Myocyte (in vitro differentiated cells): ENCODE measurements at places on chromosomes 6 and 20.
A peak's percentile ranks its signal among the peaks of the same experiment; 100 is the strongest.

DNA sequence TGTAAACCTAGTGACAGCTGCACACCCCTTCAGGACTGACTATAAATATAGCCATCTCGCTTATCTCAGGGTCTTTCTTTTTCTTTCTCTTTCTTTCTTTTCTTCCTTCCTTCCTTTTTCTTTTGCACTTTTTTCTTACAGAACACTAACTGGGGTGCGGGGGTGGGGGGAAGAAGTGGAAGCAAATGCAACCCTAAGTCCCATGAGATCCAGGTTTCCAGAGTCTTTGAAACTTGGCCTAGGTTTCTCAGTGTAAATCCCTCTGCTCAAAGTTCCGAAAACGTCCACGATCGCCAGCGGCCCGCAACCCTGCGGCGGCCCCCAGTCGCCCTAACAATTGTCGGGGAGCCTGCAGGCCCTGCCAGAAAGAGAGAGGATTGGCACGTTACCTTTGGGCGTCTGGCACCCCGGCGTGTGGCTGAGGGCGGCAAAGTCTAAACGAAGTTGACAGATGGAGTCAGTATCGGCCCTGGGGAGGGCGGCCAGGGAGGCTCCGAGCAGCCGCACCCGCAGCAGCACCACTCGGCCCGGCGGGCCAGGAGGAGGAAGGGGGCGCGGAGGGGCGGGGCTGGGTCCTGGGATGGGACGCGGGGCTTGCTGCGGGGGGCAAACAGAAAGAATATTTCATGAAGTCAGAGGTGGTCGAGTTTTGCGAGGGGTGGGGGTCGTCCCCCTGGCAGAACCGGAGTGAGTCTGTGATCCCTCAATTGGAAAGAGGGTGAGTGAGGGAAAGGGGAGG lies 577 bp upstream of the FOXF2 start:
- DNase-seq, result no peak

DNA sequence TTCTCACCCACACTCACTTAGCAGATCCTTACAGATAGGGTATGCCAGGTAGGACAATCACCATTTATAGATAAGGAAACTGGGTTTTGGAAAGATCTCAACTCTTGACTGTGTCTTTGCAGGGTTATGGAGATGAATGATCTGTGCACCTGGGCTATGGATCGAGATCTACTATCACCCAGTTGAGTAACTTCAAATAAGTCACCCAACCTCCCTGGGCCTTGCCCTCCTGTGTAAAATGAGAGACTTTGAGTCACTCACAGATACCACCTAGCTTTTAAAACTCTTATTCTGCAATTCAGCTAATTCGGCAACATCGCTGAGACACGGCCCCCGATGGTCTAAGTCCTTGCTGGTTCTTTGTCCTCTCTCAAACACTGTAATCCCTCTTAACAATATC lies 53.5 kb downstream of the HIVEP2 start:
- DNase-seq, result no peak

DNA sequence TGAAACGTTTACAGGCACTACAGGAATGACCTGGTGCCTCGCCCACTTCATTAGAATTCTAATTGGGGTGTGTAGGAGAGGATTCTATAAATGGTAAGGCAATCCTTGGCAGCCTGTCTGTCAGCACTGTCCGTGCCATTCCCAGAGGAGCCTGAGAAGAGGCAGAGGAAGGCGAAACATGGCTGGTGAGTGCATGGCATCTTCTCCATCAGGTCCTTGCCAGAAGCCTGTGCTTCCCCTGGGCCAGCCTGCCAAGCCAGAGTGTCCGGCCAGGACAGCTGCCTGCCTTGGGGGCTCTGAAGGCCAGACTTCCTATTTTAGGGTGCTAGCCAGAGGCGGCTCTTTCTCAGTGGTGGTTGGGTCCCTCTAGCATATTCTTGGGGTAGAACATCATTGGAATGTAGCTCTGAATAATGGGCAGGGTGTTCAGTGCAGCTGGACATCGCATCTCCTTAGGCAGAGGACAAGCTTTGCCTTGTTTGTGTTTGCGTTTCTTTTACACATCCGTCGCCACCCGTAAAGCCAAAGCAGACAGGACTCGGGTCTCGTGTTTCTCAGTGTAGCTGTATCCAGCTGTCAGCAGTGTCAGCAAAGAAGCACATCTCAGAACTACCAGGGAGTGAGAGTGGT lies at the start of gene TGM3:
TGM3 (plus strand) TSS at position 116 of the 630 bp plus-strand sequence; CDS start at position 179, 63 bp downstream.
- peak; percentile 5 for DNase-seq

- peak; percentile 36 for DNase-seq
These were observed 262.0 kb upstream of the JARID2 start for GRCh38 chr6:14983599-14984518.

- DNase-seq, result no peak
These were observed 17.5 kb downstream of the KCNQ2 start for GRCh38 chr20:63454731-63455567.

DNA sequence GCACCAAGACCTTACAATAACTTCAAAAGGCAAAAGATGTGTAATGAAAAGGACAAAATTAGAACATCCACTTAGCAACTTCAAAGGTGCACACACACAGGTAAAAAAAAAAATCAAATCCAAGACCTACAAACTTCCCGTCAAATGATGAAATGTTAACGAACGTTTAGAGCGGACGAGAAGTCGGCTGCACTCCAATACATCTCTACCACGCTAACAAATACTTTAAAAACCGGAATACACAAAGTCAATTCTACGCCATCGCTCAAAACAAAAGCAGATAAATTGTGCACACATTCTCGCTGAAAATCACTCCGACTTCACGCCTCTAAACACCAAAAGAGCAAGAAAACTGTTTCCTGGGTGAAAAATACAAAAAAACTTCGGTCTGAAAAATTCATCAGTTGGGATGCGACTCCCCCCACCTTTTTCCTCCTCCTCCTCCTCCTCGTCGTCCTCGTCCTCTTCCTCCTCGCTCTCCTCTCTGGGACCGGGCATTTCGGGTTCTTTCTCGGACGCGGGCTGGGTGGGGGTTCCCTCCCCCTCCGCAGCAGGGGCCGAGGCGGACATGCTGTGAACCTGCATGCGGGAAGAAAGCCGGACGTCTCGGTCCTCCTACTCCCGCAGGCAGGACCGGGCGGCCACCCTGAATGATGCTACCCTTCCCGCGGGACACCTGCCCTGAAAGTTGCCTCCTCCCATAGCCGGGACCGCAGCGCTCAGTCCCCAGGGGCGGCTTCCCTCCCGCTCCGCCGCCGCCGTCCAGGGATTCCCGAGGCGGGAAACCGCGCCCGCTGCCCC lies 712 bp downstream of the DEK start:
- DNase-seq, result peak; percentile 10

DNA sequence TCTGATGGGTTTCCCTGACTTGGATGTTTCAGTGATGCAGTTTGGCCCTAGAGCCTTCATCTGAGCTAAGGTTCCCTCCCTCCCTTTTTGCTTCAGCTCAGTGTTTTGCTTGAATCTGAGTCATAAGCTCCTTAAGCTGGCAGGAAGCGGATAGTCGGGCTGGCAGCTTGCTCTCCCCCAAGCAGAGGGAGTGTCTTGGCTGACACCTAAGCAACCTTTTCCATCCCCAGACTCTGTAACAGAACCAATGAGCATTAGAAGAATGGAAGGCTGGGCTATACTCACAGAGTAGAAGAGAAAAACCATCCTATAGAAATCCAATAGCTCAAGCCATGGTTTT lies 98.3 kb downstream of the HAO1 start:
- peak; percentile 57 for DNase-seq

DNA sequence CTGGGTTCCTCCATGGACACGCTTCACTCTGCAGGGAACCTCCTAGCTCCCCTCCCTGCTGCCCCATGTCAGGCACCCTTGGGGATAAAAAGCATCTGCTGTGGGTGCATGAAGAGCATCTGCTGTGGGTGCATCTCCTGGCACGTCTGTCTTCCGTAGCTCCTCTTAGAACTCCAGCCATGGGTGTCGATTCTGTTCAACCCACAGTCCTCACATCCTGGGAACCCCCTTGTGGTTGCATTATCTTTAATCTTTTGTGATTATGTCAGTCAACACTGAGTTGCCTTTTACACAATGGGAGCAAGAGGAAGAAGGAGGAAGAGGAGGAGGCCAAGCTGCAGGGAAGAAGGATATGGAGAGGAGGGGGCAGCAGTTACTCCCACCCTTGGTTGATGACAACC lies 24.1 kb upstream of the CCR6 start:
- DNase-seq, result no peak

DNA sequence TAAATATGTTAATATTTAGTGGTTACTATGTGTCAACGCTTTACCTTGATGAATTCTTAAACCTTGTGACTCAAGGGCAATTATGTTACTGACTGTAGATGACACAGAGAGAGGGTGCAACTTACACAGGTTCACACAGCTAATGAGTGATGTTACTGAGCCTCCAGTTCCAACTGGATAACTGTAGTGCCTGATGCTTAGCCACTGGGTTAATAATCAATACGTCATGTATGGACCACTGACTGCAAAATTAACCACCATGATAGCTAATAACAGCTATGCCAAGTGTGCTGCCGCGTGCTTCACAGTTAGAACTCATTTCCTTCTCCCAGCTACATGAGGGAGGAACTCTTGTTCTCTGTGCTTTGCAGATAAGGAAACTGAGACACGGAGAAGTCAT lies 45.4 kb downstream of the SIRPA start:
- DNase-seq, result no peak

- no peak for DNase-seq
These were observed 49.2 kb upstream of the CTNNBL1 start for GRCh38 chr20:37644605-37645004.

DNA sequence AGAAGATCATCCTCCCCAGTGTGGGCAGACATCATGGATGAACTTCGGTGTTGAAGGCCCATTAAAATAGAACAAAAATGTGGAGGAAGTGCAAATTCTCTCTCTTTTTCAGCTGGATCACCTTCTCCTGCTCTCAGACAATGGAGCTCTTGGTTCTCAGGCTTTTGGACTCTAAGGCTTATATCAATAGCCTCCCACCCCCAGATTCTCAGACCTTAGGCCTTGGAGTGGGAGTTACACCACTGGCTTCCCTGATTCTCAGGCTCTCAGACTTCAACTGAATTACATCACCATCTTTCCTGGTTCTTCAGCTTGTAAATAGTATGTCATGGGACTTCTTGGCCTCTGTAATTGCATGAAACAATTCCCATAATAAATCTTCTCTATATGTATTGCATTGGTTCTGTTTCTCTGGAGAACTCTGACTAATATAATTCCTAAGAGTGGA lies 36.6 kb downstream of the NSFL1C start:
- DNase-seq, result peak; percentile 31

GRCh38 chr6:46985943-46986342 lies 56.2 kb downstream of the ADGRF1 start:
- DNase-seq, result peak; percentile 44

- DNase-seq, result no peak
These were observed 199.8 kb upstream of the PDE10A start for GRCh38 chr6:165862813-165863212.

DNA sequence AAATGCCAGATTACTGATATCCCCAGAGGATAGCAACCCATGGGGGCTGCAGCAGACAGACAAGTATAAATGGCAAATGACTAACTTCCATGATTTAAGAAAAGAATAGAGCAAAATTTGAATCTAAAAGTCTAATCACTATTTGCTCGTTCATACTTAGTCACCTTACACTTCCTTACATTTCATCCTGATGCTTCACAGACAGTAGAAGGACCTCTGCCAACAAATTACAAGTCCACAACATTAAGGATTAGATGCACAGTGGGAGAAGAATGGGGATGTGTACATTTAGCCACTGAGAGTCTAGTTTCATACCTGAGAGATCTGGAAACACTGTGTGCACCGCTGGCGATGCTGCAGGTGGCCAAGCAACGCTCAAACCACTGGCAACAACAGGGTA lies 72.4 kb downstream of the FYN start:
- no peak for DNase-seq

GRCh38 chr6:27281105-27281539 lies 31.0 kb downstream of the POM121L2 start:
- DNase-seq, result no peak

DNA sequence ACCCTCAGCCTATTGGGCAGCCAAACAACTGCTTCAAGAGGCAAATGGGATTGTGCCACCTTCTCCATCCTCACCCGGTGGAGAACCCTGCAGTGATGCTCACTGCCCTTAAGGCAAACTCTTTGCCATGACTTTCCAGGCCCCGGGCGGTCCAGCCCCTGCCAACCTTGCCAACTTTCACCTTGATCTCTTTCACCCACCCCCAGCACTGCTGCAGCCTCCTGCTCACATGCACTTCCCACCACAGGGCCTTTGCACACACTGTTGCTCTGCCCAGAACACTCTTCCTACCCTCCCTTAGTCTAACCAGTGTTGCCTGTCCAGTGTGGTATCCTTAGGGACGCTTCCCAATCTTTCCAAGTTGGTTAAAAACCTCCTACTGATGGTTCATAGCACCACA lies 221.1 kb downstream of the EYA2 start:
- DNase-seq, result no peak

GRCh38 chr6:151288712-151289398 lies 49.1 kb downstream of the AKAP12 start:
- DNase-seq, result no peak

- DNase-seq, result peak; percentile 1
These were observed 4.0 kb upstream of the CST1 start for GRCh38 chr20:23754731-23755130.
